ENCODE measurements at places on chromosomes 5 and 9.

GRCh38 chr9:77770340-77770739, 122.2 kb upstream of the GNA14 start:
- no peak for DNase-seq

- DNase-seq, result no peak
These were observed 217.5 kb downstream of the MAN2A1 start for GRCh38 chr5:109907189-109907588.

GRCh38 chr5:5364932-5365331, 57.5 kb upstream of the ICE1 start:
- DNase-seq, result no peak

DNA sequence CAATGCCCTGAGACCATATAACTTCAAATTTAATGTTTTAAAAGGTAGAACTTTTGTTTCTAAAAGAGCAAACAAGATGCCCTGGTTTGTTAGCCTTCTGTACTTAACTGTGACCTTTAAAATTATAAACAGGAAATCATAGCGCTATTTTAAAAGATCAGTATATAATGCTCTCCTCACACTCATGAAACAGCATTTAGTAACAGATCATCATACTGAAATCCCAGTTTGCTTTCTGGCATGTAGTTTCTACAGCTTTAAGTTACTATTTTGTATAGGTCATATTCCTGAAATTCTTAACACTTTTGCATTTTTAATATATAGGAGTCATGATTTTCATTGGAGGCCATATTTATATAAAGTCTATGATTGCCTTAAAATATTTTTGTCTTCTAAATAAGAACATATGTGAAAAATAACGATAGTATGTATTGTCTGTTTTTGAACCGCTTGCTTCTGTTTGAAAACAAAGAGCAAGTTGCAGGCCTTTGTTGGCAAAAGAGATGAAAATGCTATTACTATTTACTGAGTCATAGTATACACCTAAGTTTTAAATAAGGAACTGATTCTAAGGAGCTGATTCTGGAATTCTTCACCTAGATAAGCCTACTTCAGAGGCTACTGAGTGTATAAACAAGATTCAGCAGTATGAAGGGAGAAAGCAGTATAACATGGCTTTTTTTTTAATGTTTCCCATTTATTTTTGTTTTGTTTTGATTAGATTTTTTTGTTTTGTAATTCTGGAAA, 20.5 kb downstream of the SRFBP1 start:
- no peak for DNase-seq

DNA sequence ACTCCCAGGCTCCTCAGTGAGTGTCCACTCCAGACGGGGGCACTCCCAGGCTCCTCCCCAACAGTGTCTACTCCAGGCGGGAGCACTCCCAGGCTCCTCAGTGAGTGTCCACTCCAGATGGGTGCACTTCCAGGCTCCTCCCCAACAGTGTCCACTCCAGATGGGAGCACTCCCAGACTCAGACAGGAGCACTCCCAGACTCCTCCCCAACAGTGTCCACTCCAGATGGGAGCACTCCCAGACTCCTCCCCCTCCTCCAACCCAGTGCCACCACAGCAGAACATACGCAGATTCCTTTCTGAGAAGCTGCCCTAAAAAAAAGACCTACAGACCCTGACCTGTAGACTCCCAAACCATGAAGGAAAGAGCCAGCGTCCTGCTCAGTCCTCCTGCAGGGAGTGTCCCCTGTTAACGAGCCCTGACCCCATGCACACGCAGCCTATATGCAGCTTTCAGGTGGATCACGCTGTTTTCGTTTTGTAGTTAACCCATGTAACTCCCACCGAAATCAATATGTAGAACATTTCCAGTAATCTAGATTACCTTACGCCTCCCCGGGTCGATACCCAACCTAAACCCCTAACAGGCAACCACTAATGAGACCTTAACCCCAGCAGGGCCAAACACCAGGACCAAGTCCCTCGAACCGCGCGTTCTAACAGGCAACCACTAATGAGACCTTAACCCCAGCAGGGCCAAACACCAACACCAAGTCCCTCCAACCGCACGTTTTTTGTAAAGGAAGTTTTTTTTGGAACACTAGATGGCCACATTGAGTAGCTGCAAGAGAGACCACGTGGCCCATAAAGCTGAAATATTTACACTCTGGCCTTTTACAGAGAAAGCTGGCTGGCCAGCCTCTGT, 15.7 kb downstream of the PNPLA7 start:
- no peak for DNase-seq

GRCh38 chr9:84748112-84748511, 78.6 kb downstream of the NTRK2 start:
- no peak for DNase-seq

Measured in stimulated activated CD8-positive, alpha-beta memory T cell treated with anti-CD3 and anti-CD28 coated beads, Interleukin-4, amount 100 ng/mL, for 1 hour (primary cell).